ENCODE measurements at places on chromosomes 5 and 9.

DNA sequence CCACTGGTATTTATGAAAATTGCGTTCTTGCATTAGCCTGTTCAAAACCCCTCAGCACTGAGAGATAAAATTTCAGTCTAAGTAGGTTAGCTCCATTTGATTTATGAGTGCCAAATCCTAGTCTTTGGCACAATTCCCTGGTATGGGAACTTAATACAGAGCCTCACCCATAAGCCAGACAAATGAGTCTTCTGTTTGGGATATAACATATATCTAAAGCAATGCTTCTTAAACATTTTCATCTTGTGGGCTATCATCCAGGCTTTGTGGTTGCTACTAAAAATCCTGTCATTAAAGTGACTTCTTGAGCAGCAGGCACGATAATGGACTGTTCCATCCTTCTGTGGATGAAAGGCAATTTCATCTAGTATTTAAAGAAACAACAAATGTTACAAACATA lies 419.5 kb upstream of the ACTBL2 start:
- no peaks in the 10 kb centered on the region for H3K27me3 ChIP-seq
- DNase-seq: no peak
- H3K4me3 ChIP-seq: no peak overlapping the region
- H3K4me1 ChIP-seq: no peaks in the 10 kb centered on the region
- no peaks in the 10 kb centered on the region for H3K36me3 ChIP-seq

- H3K27me3 ChIP-seq: no peaks in the 10 kb centered on the region
- H3K4me3 ChIP-seq: no peak overlapping the region
- no peaks in the 10 kb centered on the region for H3K4me1 ChIP-seq
These were observed 85.0 kb upstream of the COL5A1 start for GRCh38 chr9:134556531-134557068.

- peak; percentile 74 for DNase-seq
- H3K4me3 ChIP-seq: peak within 1 kb of the TSS; percentile 83
- peaks cover 6% of the 10 kb centered on the region for H3K36me3 ChIP-seq
- peak within 1 kb of the TSS; percentile 83 for H3K27ac ChIP-seq
- no peaks in the 10 kb centered on the region for H3K27me3 ChIP-seq
- H3K4me1 ChIP-seq: peaks cover 22% of the 10 kb centered on the region
These were observed at the start of gene IDNK for GRCh38 chr9:83622939-83623678. IDNK (plus strand) TSS chr9:83623143; CDS start chr9:83623172, 29 bp downstream.

DNA sequence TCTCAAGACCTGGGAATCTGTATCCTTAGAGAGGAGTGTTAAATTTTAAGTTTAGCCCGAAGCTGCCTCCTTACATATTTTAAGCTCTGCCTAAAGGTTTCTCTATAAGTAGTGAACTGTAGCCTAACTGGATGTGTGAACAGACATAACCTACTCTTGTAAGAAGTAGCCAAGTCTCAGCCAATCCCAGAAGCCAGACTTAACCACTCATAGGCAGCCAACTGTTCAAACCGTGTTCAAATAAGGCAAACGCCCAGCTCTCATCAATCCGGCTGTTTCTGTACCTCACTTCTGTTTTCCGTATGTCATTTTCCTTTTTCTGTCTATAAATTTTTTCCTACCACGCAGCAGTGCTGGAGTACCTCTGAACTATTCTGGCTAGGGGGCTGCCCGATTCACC lies 58.7 kb upstream of the HRH2 start:
- H3K36me3 ChIP-seq: no peaks in the 10 kb centered on the region
- no peak overlapping the region for H3K4me3 ChIP-seq
- DNase-seq: no peak

- no peak overlapping the region for H3K4me3 ChIP-seq
These were observed 3.0 kb downstream of the SPIN1 start for GRCh38 chr9:88391236-88391635.

- no peaks in the 10 kb centered on the region for H3K36me3 ChIP-seq
- no peak overlapping the region for H3K4me3 ChIP-seq
- H3K4me1 ChIP-seq: no peaks in the 10 kb centered on the region
- no peak overlapping the region for H3K27ac ChIP-seq
- DNase-seq: no peak
These were observed 463.5 kb downstream of the RASEF start for GRCh38 chr9:82599336-82599949.

- no peak overlapping the region for H3K4me3 ChIP-seq
- no peaks in the 10 kb centered on the region for H3K4me1 ChIP-seq
- DNase-seq: no peak
- no peaks in the 10 kb centered on the region for H3K36me3 ChIP-seq
- H3K27ac ChIP-seq: no peak overlapping the region
These were observed 52.7 kb downstream of the ITGA1 start for GRCh38 chr5:52840277-52841050.

- H3K4me1 ChIP-seq: peaks cover 66% of the 10 kb centered on the region
- peaks cover 25% of the 10 kb centered on the region for H3K36me3 ChIP-seq
- H3K27me3 ChIP-seq: no peaks in the 10 kb centered on the region
These were observed at the start of gene DUSP1 for GRCh38 chr5:172770675-172771438. DUSP1 (minus strand) TSS chr5:172771195; CDS start chr5:172770952, 243 bp downstream.

DNA sequence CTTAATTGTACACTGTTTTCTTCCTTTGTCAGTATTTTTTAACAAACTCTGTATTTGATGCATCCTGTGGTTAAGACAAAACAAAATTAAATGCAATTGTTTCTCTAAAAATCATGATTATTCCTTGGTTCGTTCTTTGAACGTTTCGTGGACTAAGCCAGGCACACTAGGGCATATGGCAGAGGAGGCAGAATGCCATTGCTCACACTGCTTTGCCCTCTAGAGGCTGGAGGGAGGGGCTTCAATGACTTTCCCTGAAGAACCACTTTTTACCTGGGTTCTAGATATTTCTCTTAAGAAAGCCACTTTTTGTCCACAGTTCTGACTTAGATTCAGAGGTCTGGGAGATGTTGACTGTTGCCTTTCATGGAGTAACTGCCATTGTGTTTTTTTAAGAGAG lies 236.2 kb upstream of the ADAMTSL1 start:
- H3K27ac ChIP-seq: no peak overlapping the region
- no peaks in the 10 kb centered on the region for H3K27me3 ChIP-seq
- no peak overlapping the region for H3K4me3 ChIP-seq
- no peaks in the 10 kb centered on the region for H3K4me1 ChIP-seq

DNA sequence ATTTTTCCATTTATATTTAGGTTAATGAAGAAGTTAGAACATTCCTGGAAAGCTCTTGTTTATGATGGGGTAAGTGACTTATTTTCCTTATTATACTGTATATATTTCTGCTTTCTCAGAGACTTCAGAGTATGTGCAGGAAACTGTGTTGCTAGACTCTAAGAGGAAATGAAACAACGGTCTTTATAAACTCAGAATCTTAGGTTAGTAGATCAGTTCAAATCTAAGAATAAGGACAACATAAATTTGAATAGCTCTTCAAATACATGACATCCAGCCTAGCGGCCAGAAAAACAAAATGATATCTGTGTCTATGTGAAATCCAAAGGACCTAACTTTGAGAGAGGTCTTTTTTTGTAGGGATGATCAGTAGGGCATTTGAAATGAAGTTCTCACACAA lies 94.3 kb downstream of the PRKACG start:
- peak overlapping the region; percentile 19 for H3K27ac ChIP-seq
- no peaks in the 10 kb centered on the region for H3K36me3 ChIP-seq
- no peak for DNase-seq
- H3K4me1 ChIP-seq: peaks cover 11% of the 10 kb centered on the region
- H3K27me3 ChIP-seq: no peaks in the 10 kb centered on the region

DNA sequence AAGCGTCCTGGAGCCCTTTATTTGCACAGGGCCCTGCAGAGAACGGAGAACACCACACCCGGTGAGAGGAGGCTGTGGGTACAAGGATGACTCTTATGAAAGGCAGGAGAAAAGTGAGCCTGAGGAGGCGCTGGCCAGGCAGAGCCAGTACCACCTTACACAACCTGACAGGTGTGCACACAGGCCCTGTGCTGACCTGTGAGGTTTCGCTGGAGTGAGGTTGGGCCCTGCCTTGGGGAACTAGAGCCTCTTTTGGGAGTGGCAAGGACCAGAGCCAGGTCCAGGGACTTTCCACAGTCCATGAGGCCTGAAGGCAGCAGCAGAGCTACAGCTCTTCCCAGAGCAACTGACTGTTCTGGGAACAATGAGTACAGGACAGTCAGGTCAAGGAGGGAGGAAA lies 3.1 kb downstream of the SRD5A1 start:
- H3K27me3 ChIP-seq: no peaks in the 10 kb centered on the region
- H3K4me3 ChIP-seq: no peak overlapping the region
- DNase-seq: no peak
- peaks cover 25% of the 10 kb centered on the region for H3K4me1 ChIP-seq
- peaks cover 2% of the 10 kb centered on the region for H3K36me3 ChIP-seq

DNA sequence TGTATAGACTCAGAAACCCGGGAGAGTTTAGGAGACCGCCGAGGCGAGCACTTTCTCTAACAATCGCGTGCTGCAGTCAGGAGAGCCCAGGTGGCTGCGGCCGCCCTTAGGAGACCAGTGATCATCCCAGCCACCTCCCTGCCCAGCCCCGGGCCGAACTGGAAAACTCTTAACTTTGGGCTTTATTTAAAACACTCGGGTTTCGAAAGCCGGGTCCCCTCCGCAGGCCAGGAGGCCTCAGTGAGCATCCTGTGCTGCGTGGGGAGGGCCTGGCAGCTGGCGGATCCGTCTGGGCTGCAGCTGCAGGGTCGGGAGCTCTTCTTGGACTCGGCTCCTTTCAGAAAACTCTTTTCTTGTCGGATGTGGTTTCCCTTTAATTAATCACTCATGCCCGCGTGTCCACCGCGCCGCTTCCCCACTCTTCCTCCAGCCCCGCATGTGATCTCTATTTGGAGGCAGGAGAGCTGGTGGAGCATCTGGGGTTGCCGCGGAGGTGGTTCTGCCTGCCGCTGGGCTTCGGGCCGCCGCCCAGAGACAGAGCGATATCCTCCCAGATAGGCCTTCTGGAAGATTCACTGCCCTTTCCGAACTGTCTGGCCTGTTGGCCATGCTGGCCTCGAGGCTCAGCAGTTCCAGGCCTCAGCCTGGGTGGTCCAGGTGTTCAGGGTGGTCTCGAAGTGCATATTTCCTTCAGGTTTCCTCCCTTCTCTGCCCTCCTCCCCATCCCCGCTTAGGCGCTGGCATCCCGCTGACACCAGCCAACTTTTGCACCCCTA lies 59.5 kb downstream of the TMEM174 start:
- no peak overlapping the region for H3K27ac ChIP-seq
- DNase-seq: no peak
- H3K4me1 ChIP-seq: peaks cover 14% of the 10 kb centered on the region
- no peaks in the 10 kb centered on the region for H3K36me3 ChIP-seq
- H3K27me3 ChIP-seq: peaks cover 37% of the 10 kb centered on the region

Data from CD4-positive, CD25-positive, alpha-beta regulatory T cell (primary cell).